Mammary epithelial cell (primary cell): ENCODE measurements at places on chromosomes 3 and 15.
A peak's percentile ranks its signal among the peaks of the same experiment; 100 is the strongest.

GRCh38 chr3:25834346-25834745, 44.5 kb downstream of the OXSM start:
- DNase-seq = no peak

DNA sequence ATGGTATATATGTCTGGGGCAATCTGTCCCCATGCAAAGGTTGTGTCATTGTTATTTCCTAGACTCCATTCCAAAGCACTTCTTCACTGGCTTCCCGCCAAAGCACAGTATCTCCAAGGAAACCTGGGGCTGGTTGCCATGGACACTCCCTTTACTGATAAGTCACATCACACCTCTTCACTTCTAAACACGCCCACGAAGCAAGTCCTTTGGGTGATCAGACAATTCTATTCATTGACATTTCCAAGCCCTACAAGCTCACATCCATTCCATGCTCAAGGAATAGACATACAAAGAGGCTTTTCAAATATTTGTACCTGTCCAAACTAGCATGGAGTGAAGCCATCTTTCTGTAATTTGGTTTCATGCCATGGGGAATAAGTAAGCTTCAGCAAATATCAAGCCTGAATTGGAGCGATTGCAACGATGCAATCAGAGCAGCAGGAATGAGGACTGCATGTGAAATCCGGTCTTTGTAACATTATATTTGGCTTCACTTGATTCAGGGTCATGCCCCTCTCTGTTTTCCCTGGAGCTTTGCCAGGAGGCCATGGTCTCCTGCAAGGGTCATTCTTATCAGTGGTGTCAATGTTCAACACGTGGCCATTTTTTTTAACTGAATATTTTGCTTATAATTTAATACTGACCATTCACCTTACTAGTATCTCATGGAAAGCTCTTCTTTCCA, 201.6 kb upstream of the TMC3 start:
- DNase-seq = peak; percentile 44

DNA sequence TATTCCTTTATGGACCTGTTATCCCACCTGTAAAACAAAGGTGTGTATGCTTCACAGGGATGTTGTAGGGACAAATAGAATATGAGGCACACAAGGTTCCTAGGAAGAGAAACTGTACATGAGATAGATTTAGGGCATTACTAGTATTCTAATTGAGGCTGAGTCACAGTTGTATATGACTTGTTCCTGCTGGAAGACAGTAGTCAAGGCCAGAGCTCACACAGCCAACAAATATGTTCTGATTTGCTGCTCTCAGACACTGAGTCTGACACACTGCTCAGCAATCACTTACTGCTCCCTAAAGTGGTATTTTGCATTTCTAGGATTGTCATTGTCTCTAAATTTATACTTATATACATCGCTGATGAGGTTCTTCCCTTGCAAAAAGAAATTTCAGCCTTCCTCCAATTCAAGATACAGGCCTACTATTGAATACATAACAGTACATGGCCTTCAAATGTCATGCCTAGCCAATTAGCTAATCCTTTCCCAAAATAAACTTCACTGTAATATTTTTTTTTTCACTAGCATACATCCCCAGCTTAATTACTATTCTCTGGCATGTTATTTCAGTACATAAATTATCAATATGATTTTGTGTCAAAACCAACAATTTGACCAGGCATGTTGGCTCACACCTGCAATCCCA, 69.8 kb downstream of the TIGIT start:
- DNase-seq = peak; percentile 73

- peak; percentile 30 for DNase-seq
These were observed 11.5 kb upstream of the SHF start for GRCh38 chr15:45199136-45199810.
